ENCODE measurements at places on chromosomes 11 and 22.

DNA sequence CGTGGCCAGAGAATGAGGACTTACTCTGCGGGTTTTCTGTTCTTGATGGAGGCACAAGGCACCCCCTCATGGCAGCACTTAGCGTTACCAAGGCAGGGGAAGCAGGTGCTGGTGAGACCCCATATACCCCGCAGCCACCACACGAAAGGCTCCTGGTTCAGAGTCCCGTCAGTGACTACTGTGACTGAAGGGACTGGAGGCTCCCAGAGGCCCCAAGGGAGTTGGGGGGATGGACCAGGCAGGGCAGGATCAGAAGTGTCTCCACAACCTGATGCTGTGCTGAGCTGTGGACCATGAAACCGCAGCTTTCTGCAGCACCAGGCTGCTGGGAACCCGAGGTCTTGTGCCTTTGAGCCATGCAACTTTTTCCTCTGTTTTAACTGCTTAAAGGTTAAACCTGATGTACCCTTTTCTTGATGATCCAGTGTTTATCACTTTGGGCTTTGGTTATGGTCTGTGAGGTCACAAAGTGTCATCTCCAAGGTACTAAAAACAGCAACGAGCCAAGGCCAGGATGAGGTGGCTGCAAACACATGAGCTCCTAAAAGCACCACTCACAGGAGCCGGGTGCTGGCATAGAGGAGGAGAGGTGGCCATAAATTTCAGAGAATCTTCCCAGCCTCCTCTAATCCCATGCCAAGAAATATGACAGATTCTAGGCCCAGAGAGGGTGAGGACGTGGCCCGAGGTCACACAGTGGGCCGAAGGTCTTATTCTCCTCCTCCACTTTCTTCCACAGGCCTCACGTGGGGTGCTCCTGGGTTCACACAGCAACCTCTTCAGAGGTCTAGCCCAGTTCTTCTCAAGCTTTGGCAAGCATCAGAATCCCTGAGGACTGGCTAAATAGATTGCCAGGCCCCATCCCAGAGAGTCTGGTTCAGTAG, 4.2 kb upstream of the LRRC32 start:
- DNase-seq: no peak

- DNase-seq: no peak
Measured at GRCh38 chr22:35872451-35872850, 154.8 kb downstream of the APOL5 start.

DNA sequence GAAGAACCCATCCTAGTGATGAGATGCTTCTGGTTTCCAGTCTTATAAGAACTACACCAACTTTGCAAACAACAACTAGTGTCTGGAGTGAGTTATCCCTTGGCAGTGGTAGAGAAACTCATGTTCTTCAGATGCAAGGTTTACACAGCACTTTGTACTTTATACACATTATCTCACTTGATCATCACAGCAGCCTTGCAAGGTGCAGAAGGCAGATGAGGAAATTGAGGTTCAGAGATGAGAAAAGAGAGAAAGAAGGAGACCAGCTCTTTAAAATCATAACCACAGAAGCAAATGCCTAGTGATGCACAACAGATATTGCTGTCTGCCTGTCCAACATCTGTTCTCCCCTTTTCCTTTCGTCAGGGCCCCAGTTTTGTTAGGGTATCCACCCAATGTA, 16.7 kb upstream of the CD44 start:
- DNase-seq: no peak

DNA sequence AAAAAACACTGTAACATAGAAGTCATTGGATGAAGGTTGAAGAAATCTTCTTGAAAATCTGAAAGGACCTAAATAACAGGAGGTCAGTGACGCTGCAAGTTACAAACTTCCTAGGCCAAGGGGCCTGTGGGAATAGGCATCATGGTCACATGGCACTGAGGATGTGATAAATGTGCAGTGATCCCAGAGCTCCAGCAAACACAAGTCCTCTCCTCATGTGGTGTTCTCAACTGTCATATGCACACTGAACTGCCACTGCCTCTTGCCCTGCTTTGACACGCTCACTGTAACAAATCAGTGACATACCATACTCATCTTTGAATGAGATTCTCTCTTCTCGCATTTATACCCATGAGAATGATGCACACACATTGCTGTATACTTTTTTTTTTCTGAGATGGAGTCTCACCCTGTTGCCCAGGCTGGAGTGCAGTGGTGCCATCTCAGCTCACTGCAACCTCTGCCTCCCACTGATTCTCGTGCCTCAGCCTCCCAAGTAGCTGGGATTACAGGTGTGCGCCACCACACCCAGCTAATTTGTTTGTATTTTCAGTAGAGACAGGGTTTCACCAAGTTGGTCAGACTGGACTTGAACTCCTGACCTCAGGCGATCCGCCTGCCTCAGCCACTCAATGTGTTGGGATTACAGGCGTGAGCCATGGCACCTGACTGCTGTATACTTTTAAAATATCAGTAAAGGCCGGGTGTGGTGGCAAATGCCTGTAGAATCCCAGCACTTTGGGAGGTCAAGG, 65.1 kb upstream of the YPEL1 start:
- DNase-seq: no peak

DNA sequence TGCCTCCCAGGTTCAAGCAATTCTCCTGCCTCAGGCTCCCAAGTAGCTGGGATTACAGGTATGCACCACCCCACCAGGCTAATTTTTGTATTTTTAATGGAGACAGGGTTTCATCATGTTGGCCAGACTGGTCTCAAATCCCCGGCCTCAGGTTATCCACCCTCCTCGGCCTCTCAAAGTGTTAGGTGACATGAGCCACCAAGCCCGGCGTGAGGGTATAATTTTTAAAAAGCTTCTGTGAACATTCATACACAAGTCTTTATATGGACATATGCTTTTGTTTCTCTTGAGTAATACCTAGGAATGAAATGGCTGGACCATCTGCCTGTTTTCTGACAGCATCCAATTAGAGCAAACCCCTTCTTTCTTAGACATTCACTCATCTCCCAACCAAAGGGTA, 14.3 kb upstream of the NAALAD2 start:
- DNase-seq: no peak
